ENCODE measurements at places on chromosomes 7 and 10. TPM values are rescaled to one million over a fixed set of nuclear protein-coding genes. Genes with fewer than 3 reads are reported as not detected.

DNA sequence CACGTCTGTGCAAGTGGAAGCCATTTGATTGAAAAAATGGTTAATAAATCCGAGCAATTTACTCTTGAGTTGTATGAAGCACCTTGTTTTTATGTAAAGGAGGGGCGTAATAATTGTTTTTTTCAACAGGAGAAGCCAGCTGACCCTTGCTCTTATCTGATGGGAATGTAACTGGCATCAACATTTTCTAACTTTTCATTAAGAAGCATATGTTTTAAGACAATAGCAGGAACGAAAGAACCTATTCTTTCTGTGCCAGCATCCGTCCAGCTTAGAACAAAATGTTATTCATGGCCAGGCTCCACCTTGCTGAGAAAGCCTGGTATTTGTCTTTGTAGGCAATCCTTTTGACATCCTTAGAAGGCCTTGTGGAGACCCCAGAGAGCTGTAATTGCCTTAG lies 22.2 kb upstream of the AFAP1L2 start:
- DNase-seq: no peak

GRCh38 chr10:124688889-124689670 lies 55.1 kb downstream of the FAM53B start:
- no peak for DNase-seq

DNA sequence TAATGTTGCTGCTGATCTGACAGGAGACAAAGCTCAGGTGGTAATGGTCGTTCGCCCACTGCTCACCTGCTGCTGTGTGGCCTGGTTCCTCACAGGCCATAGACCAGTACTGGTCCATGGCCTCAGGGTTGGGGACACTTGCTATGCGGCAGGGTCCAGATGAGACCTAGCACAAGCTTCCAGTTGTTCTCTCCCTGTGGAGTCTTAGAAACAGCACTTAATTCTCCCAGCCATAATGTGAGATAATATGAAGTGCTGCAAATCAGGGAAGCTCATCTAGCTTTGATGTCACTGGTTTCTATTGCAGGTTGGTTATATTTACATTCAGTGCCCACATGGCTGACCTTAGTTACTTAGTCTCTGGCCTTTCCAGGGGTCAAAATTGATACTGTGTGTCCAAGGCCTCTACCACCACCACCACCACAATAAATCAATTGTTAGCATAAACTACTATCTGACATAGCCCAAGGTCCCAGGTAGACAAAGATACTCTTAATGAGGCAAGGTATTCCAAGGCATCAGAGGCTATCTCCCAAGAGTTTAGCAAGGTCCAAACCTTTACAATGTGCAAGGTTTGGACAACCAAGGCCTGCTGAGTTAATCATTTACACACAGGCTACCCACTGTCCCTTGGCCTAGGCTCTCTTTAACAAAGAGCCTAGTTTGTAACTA lies 11.0 kb downstream of the AGBL3 start:
- no peak for DNase-seq

DNA sequence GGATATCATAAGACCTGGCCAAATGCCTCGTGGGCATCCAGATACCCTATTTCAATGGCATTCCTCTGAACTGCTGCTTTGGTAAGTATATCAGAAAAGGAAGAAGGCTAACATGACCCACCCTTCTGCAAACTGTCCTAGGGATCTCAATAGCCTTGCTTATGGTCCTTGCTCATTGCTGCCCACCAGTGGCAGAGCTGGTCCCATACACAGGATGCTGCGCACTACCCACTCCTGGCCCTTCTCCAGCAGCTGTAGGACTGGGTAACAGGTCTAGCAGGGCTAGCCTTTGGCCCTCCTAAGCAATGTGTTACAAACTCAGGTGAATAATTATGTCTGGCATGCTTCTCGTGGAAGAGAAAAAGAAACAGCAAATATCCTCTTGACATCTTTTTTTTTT lies 72.5 kb downstream of the C10orf90 start:
- no peak for DNase-seq

GRCh38 chr10:90665905-90666662 lies 191.8 kb downstream of the HTR7 start:
- no peak for DNase-seq

- DNase-seq: peak; percentile 88
Observed at GRCh38 chr7:74482629-74483401, 29.1 kb downstream of the GTF2IRD1 start.

GRCh38 chr7:70935854-70936253 lies 196.1 kb upstream of the GALNT17 start:
- DNase-seq: no peak

Gene SLC25A13
- 44.0 TPM for total RNA-seq

Gene FASTK
- total RNA-seq: 70.9 TPM

All from kidney epithelial cell (primary cell).